Right cardiac atrium (tissue), 5 donors: ENCODE measurements at places on chromosomes 6 and 20.

DNA sequence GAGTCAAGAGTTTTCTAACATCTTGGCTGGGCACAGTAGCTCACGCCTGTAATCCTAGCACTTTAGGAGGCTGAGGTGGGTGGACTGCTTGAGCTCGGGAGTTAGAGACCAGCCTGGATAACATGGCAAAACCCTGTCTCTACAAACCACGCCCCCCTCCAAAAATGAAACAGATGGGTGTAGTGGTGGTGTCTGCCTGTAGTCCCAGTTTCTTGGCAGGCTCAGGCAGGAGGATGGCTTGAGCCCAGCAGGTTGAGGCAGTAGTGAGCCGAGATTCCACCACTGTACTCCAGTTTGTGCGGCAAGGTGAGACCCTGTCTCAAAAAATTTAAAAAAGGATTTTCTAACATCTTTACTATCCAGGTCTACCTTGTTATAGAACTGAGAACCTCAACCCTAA is 22.0 kb downstream of the FAM8A1 start:
- no peak for DNase-seq

DNA sequence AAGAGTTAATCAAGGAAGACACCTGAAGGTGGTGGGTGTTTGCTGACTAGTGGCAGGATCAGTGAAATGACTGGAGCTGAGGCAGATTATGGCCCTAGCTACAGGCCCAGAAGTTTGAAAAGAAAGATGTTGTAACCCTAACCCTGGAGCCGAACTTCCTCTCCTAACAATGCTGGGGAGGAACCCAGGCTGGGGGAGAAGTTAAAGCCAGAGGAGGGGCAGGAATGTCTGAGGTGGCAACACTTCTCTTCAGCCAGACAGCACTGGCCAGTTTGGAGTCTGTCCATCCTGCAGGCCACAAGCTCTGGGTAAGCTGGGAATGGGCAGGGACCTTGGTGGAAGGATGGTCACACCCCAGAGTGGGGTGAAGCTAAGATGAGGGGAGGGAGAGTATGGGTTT is at the start of gene LST1:
Gene LST1, plus strand, starts transcription at position 270 of the 400 bp plus-strand sequence. CDS start 1,023 bp downstream, outside the sequence.
- no peak for DNase-seq

DNA sequence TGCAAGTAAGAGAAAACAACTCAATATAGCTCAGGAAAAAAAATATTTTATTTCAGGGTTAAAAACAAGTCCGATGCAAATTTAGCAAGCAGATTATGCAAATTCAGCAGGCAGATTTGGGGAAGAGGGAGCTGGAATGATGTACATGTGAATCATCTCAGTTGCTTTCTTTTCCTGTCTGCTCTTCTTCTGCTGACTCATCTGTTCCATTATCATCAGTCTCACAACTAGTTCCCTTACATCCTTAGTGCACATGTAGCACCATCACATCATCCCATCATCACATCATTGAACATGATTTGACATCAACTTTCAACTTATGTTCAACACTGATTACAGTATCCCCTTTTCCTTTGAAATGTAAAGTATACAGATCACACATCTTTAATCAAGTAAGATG is 11.5 kb upstream of the DEFB113 start:
- DNase-seq = no peak

DNA sequence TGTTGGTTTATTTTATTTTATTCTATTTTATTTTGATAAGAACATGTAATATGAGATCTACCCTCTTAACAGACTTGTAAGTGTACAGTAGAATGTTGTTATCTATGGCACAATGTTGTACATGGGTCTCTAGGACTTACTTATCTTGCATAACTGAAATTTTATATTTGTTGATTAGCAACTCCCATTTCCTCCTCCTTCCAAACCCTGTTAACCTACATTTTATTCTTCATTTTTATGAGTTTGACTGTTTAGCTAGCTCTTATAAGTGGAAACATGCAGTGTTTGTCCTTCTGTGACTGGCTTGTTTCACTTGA is 37.9 kb upstream of the BCAS1 start:
- no peak for DNase-seq

- no peak for DNase-seq
Observed at GRCh38 chr6:146560607-146561006, 17.0 kb downstream of the RAB32 start.

- no peak for DNase-seq
Observed at GRCh38 chr20:33687993-33688937, 2.1 kb upstream of the E2F1 start.

GRCh38 chr6:29617782-29618554 is 15.0 kb downstream of the GABBR1 start:
- no peak for DNase-seq

GRCh38 chr6:116779573-116780164 is 14.2 kb upstream of the FAM162B start:
- no peak for DNase-seq

DNA sequence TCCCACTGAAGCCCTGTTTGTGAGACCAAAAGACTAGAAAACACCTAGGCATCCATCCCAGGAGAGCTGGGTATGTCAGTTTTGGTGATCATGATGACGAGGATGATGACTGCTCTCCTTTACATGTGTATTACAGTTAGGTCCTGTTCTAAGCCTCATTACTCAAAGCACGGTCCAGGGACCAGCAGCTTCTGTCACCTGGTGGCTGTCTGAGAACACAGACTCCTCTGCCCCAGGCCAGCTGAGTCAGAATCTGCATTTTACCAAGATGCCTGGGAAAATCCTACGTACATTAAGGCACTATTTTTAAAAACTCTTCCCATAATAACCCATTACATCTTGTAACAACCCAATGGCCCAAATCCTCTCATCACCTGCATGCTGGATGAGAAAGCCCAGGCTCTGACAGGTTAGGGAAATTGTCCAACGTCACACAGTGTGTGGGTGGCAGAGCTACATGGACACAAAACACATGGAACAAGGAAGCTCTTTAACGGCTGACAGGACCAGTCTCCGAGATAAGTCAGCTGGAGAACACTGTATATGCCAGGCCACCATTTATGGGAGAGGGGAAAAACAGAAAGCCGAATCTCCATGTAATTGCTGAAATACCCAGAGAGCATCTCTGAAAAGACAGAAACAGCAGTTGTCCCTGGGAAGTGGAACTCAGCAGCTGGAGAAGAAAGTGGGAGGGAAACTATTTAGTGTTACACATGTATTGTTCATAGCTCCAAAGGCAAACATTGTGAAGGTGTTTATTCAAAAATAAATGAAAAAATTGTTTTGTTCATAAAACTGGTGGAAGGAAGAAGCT is 65.4 kb downstream of the BMP7 start:
- no peak for DNase-seq

DNA sequence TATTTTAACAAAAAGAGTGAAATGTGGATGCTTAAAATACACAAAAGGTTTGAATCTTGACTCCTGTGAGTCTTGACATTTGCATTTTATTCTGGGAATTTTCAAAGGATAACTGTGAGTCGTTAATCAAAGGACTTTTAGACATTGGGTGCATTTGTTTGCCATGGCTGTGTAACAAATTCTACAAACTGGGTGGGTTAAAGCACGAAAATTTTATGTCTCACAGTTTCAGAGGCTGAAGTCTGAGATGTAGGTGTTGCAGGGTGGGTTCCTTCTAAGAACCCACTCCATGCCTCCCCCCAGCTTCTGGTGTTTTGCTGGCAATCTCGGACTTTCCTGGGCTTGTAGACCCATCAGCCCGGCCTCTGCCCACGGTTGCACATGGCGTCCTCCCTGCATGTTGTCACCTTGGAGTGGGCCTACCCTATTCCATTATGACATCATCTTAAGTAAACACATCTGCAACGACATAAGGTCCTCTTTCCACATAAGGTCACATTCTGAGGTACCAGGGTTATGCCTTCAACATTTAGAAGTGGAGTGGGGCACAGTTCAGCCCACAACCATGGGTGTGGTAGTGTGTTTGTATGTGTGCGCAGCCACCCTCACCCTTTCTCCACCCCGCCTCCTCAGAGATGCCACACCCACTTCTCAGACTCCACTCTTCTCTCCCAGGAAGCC is 113.1 kb downstream of the FOXA2 start:
- no peak for DNase-seq

DNA sequence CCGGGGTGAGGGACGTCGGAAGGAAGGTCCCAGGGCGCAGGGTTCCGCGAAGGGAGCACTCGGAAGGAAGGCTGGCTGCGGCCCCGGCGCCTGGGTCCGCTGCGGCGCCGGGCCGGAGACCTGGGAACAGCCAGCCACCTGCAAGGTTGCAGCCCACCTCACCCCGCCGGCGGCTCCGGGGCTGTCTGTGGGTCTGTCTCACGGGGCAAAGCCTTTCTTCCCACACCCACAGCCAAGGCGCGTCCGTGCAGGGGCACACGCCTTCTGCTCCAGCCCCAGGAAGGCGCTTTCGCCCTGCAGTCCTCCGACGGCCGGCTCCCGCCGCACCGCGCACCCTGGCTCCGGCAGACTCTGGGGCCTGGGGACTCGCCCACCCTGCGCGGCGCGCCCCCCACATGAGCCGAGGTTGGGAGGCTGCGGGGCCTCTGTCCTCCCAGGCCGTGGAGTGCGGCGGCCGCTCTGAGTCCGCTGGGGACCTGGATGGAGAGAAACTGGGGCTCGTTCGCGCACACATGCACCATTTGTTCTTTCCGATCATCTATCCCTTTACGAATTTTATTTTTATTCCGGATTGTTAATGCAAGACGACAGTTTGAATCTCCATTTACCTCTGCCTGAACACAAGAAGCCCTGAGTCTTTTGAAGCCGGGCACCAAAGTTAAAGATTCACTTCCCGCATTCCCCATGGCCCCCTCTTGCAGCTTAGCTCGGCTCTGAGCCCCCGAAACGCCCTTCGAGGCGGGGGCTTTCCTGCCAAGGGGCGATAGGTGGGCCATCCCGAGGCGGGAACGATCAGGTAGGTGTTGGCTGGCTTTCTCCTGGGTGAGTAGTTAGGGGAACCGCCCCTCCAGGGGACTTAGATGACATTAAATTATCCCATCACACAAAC is 4.5 kb upstream of the FOXC1 start:
- DNase-seq = no peak

DNA sequence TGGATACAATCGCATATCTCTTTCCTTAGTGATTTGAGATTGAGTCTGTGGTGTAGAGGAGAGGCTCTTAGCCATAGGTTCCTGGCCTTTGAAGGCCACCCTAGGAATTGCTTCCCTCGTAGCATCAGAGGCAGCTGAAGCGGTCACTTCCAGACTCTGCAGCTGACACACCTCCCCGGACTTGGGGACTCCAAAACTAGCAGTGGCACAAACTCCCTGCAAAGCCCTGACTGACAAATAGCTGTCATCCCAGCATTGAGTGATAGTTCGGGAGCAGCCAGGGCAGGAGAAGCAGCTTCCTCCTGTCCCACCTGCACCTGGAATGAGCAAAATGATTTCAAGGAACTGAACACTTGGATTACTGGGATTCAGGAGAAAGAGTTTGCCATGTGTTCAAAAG is 100.5 kb upstream of the QKI start:
- DNase-seq = no peak

GRCh38 chr20:44405785-44406571 is 50.5 kb downstream of the HNF4A start:
- no peak for DNase-seq

DNA sequence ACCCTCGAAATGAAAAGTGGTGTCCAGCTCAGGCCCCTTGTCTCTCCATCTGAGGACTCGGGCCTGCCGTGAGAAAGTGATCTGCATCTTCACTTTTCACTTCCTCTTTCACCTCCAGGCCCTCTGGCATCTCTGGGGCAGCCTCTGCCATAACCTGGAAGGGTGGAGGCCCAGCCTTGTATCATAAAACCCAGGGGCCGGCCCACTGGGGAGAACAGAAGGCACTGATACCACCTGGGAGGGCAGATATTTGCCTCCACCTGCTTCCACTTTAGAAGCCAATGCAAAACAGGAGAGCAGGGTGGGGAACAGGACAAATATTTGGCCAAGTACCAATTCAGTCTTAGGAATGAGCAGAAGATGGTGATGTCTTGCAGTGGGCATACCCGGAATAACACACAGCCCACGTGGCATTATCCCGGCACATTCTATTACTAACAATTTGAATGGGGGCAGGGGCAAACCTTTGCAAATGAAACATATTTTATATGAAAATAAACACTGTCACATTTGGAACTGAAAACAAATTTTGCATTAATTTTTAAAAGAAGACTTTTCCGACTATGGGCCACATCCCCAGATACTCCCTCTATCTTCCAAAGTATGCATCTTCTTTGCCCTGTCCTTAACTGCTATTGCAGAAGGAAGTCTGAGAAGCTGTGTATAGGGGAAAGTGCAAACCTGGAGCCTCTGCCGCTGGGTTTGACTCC is 69.2 kb upstream of the TBC1D7 start:
- DNase-seq = no peak

DNA sequence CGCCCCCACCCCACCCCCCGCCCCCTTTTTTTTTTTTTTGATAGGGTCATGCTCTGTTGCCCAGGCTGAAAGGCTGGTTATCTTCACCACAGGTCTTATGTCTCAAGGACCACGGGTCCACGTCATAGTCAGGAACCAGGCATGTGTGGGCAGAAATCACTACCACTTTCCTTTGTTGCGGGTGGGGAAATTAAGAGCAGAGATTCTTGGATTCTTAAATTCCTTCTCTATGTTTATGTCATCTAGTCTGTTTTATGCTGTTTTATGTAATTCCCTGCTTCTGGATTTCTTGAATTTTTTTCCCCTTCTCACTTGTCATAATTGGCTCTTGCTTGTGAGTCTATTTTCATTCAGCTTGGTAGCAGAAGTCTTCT is 25.8 kb upstream of the PLCG1 start:
- no peak for DNase-seq

DNA sequence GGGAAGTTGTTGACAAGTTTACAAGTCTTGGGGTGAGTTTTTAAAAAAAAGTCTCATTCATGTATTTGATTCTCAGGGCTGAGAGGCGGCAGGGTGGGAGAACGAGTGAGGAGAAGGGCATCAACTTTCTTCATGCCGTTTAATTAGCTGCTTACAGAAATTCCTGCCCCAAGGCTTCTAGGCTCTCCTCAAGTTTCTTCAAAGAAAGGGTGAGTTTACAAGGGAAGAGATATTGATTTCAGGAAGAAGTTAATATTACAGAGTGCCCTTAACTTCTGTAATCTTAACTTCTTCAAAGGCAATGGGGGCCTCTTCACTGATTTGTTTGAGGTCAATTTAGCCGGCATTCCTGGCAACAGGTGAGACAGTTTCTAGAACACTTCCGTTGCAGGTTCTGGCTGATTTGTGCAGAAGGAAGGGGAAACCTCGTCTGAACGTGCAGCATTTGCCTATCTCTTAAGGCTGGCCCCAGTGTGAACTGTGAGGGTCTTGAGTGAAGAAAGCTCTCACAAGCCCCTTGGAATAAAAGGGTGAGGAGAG is 3.4 kb upstream of the COL12A1 start:
- no peak for DNase-seq

- DNase-seq = no peak
Observed at GRCh38 chr6:41522780-41523548, 23.2 kb upstream of the FOXP4 start.

DNA sequence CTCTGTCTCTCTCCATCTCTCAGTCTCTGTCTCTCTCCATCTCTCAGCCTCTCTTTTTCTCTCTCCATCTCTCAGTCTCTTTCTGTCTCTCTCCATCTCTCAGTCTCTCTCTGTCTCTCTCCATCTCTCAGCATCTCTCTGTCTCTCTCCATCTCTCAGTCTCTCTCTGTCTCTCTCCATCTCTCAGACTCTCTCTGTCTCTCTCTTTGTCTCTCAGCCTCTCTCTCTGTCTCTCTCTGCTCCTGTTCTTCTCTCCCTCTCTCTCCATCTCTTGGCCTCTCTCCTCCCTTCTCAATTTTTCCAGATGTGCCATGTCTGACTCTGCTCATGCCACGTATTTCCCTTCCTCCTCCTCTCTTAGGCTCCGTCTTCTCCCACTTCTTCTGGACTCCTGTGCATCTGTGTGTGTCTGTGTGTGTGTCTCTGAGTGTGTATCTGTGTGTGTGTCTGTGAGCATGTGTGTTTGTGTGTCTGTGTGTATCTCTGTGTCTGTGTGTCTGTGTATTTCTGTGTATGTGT is 72.7 kb downstream of the SRC start:
- DNase-seq = no peak
